ENCODE measurements at places on chromosomes 3 and 15.

DNA sequence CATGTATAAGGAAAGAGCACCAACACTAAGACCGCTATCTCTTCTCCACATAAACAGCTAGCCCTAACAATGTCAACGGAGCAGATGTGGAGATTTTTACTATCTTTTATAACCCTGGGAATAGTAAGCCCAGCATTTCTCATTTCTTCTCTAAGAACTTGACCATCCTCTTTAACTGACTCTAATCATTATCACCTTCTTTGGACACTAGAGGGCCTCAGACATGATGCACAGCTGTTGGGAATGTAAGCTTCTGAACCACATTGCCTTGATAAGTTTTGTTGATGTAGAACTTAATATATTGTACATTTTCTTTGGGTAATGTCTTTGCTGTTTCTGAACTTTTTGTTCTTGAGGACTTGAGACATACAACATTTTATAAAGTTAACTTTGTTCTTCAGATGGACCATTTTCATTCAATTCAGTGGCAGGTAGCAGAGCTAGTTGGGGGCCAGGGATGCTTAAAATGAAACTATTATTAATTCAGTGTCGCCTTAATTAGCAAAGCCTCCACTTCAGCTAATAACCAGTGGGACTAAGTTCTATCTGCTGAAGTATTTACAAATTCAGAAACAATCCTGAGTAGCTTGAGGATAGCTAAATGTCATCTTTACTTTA is 9.6 kb upstream of the TAGLN3 start:
- DNase-seq = no peak

GRCh38 chr15:69920221-69920620 is 177.5 kb downstream of the TLE3 start:
- no peak for DNase-seq

DNA sequence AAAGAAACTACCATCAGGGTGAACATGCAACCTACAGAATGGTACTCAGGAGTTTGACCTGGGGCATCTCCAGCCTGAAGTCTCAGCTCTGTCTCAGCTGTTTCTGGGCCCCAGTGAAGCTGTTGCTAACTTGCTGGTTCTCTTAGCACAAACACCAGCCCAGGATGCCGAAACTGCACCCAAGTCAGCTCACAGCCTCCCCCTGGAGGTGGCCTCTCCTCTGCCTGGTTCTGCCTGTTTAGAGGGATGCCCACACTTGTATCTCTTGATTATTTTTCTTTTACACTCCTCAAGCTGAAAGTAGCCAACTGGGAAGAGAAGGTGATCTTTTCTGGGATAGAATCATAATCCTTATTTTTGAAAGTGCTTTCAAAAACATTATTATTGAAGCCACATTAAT is 289.0 kb upstream of the RASGRP1 start:
- DNase-seq = no peak

GRCh38 chr3:39447637-39448483 is 19.6 kb upstream of the MOBP start:
- no peak for DNase-seq

DNA sequence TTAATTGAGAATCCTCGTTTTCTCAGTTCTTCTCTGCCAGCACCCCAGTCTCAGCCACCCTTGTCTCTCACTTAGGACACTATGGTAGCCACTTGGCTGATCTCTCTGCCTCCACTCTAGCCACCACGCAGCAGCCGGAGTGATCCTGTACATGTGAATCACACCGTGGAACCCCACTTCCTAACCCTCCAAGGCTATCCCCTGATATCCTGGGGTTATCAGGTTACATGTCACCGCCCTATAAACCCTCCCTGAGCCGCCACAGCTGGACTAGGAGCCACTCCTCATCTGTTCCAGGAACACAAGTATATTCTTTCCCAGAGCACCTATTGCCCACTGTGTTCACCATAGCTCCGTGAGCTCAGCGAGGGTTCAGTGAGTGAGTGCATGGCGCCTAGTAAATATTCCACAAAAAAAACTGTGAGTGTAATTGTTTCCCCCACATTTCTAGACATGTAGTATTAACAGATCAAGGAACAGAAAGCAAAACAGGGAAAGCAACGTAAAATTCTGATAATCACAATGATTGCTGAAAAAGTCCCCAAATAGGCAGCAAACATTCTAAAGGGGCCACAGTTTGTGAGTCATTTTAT is 661 bp upstream of the PARP14 start:
- no peak for DNase-seq

Measured in coronary artery (tissue), 2 donors.